CD4-positive, alpha-beta T cell treated with Interferon gamma for 1 hour (primary cell): ENCODE measurements at places on chromosomes 5 and 9.

DNA sequence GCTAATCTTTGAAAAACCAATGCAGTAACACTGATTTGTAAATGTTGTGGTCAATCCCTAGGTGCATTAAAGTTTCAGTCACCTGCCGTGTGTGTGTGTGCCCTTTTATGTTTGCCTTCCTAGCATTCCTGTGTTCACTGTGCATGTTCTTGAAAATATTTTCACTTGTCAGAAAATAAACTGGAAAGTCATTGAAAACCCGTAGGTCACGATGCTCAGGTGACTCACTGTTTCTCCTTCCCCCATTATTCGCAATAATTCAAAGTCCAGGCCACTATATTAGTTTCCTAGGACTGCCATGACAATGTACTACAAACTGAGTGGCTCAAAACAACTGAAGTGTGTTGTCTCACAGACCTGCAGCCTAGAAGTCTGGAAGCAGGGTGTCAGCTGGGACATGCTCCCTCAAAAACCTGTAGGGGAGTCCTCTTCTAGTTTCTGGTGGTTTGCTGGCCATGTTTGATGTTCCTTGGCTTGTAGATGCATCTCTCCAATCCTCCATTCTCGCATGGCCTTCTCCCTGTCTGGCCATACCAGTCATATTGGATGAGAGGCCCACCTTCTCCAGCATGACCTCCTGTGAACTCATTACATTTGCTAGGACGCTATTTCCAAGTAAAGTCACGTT, 29.3 kb downstream of the MARVELD2 start:
- no peak for DNase-seq

DNA sequence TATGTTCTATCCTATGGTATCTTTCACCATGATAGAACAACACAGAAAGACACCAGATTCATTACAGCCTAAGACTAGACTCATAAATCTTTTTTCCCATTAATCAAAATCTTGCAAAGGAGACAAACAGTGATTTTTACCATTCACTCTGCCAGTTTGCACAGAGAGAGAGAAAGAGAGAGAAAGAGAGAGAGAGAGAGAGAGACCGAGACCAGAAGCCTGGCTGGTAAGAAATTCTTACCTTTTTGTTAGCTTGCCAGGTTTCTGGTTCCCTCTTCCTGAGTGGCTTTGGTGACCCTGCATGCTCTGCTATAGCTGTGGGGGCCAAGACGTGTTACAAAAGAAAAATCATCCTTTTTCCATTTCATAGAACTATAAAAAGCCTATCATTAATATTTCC, 18.6 kb downstream of the TMEM161B start:
- DNase-seq, result no peak

DNA sequence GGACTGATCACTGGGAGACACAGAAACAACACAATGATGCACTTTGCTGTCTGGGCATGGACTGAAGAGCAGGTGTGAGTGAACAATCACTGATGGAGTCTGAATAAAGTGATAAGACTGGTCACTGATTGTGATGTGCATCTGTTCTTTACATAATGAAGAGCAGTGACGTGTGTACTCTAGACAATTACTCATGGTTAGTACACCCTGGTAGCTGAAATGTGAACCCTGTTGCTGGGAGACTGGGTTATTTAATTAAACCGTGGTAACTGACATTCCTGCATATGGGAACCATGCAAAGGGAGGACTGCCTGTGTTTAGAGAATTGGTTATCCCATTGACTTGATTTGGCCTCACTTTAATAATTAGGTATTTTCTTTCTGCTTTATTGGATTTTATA, 202.9 kb downstream of the NR2F1-AS1 start:
- DNase-seq, result no peak

DNA sequence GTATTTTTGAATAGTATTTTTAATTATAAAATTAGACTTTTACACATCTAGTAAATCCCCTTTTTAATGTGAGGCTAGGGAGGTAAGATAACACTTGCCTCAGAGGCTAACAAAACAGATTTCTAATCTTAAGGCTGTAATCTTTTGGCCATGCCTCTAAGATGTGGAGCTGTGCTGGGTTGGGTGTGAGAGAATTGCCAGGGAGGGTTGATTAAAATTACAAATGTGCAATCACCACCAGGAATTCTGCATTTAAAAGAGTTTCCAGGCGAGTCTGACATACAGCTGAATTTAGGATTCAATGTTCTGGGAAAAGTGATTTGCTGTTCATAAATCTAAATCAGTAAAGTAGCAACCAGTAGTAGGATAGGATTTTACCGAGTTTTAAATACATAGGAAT, 73.3 kb downstream of the NUDT12 start:
- DNase-seq, result no peak

DNA sequence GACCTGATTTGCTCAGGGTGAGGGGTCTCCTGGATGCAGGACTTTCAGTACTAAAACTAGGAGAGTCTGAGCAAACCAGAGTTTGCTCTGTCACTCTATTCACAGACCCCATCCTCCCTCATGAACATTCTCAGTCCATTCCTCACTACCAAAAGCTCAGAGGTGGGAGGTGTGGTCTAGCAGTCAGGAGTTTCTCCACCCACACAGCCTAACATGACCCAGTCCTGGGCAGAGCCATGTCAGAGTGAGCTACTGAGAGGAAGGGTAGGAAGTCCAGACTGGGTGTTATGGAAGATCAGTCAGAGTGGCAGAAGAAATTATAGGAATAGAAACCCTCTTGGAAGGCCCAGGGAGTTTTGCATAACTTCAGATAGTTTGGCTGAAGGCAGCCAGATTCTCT, 113.3 kb upstream of the GRAMD2B start:
- DNase-seq, result no peak

DNA sequence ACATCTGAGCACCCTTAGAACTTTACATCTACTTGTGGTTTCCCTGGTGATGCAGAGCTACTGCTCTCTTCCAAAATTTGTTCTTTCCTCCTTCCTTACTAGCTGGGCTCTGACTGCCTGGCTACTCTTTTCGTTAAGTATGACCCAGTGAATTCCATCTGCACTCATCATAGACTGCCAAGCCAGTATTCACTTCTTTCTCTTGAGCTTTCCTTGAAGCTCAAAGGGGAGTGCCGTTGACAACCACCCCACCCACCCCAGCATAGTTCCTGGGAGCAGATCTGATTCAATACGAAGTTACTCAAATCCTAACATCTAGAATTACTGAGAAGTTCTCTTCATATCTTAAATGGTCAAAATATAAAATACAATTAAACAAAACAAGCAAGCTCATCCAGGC, 190.5 kb downstream of the ADAMTS12 start:
- DNase-seq, result no peak

- DNase-seq, result no peak
Observed at GRCh38 chr5:166370928-166371690, 1920.3 kb upstream of the WWC1 start.

GRCh38 chr5:106393276-106393675, 1277.5 kb downstream of the EFNA5 start:
- DNase-seq, result no peak

DNA sequence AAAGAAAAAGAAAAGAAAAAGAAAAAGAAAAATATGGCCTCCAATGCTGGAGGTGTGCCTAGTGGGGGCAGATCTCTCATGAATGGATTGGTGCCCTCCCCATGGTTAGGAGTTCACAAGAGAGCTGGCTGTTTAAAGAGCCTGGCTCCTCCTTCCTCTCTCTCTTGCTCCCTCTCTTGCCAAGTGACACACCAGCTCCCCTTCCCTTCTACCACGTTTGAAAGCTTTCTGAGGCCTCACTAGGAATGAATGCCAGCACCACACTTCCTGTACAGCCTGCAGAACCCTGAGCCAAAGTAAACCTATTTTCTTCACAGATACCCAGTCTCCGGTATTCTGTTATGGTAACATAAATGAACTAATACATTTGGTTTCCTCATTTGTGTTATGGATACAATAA, 14.4 kb upstream of the GALNT10 start:
- no peak for DNase-seq

DNA sequence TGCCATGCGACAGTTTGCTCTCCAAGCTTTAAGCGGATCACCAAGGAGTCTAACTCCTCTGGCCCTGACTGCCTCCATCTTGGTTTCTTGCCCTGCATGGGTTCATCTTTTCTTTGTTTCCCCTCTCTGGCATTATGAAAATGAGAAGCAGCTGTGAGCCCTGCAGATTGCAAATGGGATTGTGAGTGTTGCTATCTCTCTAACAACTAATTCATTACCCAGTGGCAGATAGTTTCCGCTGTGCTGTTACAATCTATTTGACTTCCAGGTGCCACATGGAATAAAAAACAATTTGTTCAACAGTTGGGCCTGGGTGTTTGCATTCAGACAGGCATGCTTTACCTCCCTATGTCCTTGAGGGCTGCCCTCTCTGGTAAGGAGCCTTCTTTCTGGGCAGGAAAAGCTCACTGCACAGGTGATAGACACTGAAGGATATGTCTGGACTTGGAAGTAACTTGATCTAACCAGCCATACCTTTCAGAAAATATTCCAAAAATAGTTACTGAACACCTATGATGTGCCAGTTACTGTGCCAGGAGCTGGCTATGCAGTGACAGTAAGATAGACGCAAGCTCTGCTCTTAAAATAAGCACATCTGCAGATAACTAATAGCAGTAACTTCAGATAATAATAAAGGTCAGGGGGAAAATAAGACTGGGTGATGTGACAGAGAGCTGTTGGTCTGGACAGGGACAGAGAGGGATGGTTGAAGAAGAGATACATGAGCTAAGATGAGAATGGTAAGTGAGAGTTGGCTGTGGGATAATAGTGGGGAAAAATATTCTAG, 40.1 kb downstream of the GRIA1 start:
- no peak for DNase-seq

GRCh38 chr5:180522330-180522729, 28.2 kb downstream of the CNOT6 start:
- DNase-seq, result no peak

- no peak for DNase-seq
Observed at GRCh38 chr5:148788636-148789035, 37.8 kb upstream of the ADRB2 start.

GRCh38 chr5:125679522-125679921, 743.7 kb upstream of the GRAMD2B start:
- DNase-seq, result no peak

GRCh38 chr9:20551236-20551635, 71.1 kb downstream of the MLLT3 start:
- no peak for DNase-seq

DNA sequence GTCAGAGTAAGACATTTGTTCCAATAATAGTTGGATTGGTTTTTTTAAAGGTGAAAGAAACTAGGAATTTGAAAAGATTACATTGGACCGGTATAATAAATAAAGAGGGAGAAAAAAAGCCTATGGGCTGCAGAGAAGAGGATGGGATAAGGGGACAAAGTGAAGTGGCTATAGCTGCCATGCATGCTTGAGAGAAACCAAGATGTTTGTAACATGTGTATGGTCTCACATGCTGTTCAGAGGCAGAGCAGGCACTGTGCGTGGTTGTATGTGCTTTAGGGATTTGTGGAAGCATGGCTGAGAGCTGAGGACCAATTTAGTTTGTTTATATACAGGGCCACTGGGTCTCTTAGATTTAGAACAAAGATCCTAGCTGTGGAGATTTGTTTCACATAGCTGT, 32.7 kb downstream of the LNPEP start:
- DNase-seq, result no peak
